Stimulated activated CD8-positive, alpha-beta memory T cell treated with anti-CD3 and anti-CD28 coated beads, Interleukin-4, amount 100 ng/mL, for 1 hour (primary cell): ENCODE measurements at places on chromosomes 6 and 20.

- no peak for DNase-seq
These were observed 309.7 kb downstream of the ALDH8A1 start for GRCh38 chr6:134640229-134640628.

DNA sequence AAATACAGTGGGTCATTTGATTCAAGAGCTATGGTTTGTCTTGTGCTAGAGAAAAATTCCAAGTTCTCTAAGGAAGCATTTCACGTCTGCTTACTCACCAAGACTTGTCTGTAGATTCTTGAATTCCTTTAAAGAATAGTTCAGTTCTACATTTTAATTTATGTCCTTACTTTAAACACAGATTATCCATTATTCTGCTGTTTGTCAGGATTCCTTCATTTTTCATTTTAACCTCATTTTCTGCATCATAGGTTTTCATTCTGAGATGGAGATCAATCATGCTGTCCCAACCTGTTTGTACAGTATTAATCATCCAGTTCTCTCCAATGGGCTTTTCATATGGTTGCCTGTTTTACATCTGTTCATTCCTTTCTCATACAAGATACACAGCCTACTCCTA lies 24.5 kb upstream of the POPDC3 start:
- DNase-seq, result no peak

- no peak for DNase-seq
These were observed 69.5 kb upstream of the LGSN start for GRCh38 chr6:63389191-63389844.

DNA sequence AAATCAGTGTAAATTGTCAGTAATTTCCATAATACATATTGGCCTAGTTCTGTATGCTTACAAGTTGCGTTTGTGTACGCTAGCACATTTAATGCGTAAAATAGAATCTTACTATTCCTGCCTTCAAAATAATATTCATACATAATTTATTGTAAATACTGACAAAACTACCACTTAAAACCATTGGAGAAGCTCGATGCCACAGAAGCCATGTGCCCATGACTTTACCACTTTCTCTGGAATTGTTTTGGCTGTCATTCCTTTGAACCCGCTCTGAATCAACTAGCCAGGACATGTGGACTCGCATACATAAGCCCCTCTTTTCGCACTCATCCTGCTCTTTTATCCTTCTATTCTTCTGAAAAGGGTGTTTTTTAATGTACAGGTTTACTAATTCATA lies 151.5 kb downstream of the TMEM242 start:
- no peak for DNase-seq

GRCh38 chr20:5969348-5969935 lies 19.0 kb downstream of the MCM8 start:
- DNase-seq, result no peak
